Karpas-422 (cell line): ENCODE measurements at places on chromosomes 5 and 9. TPM values are rescaled to one million over a fixed set of nuclear protein-coding genes. Genes with fewer than 3 reads are reported as not detected.

DNA sequence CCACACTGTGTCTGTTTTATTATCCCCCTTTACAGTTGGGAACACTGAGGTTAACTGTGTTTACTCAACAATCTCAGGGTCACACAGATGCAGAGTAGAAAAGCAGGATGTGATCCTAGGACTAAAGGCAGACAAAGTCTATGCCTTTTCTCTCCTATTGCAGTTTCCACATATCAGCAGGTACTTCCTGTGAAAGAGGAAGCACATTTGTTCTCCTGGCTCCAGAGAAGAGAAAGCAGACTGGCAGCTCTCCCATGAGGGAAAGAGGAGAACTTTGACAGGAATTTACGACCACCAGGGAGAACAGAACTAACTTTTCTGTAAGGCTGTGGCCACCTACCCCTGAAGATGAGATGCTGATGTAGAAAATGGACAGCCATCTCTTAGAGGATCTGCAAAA, 84.2 kb upstream of the TNC start:
- no peak for DNase-seq

GRCh38 chr5:160434022-160434531, 12.4 kb downstream of the PTTG1 start:
- peak; percentile 85 for DNase-seq

GRCh38 chr5:61246768-61247307, 84.6 kb upstream of the SMIM15 start:
- no peak for DNase-seq

GRCh38 chr9:98962181-98962560, 18.5 kb downstream of the COL15A1 start:
- DNase-seq = no peak

- no peak for DNase-seq
These were observed 249.0 kb upstream of the ZNF608 start for GRCh38 chr5:124995421-124995820.

DNA sequence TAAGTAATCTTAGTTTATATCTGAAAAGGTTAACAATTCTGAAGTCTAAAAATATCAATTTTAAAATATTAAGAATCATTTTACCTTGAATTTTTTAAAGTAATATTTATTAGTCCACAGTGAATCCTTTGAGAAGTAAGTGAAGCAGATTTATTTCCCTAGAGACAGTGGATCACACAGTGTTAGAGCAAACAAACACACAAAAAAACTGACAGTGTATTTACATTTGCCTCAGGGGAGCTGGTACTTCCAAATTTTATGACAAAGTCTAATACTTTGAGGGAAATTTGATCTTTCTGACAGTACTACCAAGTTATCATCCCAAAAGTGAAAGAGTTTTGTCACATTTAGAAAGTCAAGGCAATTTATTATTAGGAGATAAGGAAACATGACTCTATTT, 1750.6 kb upstream of the CDH9 start:
- no peak for DNase-seq

DNA sequence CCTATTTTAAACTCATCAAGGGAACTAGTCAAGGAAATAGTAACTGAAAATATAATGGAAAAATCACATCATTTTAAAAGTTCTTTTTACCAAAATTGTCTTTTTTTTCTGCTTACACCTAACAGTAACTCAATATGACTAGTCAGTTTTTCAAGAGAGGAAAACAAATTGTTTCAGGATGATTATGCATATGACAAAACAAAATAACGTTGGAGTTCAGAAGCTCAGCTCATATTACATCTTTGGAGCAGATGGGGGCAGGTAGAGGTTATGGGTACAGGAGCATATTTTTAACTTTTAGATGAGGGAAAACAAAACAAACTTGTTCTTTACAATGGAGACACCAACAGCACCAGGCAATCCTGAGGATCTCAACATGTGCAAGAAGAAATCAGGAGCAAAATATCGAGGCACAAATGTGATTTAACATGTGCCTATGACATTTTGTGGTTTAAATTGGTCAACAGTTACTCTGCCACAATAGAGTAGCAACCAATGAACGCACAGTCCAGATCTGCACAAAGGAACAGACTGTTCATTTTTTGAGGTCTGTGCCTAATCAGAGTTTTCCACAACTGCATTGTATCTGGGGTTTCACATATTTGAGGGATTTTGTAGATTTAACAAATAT, 659.0 kb downstream of the ANXA1 start:
- DNase-seq = no peak

DNA sequence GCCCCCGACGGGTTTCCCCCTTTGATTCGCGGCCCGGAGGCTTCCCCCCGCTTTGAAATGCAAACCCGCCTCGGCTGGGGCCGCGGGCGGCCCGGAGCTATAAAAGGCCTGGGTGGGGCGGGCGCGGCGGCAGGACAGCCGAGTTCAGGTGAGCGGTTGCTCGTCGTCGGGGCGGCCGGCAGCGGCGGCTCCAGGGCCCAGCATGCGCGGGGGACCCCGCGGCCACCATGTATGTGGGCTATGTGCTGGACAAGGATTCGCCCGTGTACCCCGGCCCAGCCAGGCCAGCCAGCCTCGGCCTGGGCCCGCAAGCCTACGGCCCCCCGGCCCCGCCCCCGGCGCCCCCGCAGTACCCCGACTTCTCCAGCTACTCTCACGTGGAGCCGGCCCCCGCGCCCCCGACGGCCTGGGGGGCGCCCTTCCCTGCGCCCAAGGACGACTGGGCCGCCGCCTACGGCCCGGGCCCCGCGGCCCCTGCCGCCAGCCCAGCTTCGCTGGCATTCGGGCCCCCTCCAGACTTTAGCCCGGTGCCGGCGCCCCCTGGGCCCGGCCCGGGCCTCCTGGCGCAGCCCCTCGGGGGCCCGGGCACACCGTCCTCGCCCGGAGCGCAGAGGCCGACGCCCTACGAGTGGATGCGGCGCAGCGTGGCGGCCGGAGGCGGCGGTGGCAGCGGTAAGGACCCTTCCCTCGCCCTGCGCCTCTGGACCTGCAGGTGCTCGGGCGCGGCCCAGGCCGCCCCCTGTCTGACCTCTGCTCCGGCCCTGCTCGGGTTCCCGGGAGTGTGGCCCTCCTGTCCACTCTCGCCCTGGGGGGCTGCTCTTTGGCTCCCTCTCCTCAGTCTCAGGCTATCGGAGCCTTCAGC, at the start of gene CDX1:
CDX1 (plus strand) TSS at position 129 of the 862 bp plus-strand sequence; CDS start at position 228, 99 bp downstream.
- DNase-seq = no peak

- no peak for DNase-seq
These were observed 723 bp downstream of the PPP1R26 start for GRCh38 chr9:135480071-135480939.

Gene MAMDC2
- not detected in 2 replicates for total RNA-seq

Gene WWC1
- total RNA-seq = not detected in 2 replicates

Gene SLC25A2
- total RNA-seq = 0.65 and 0.82 TPM in 2 replicates

Gene PCDHB2
- not detected in 2 replicates for total RNA-seq
